NCI-H1930 (cell line): ENCODE measurements at places on chromosomes 2 and 18.

DNA sequence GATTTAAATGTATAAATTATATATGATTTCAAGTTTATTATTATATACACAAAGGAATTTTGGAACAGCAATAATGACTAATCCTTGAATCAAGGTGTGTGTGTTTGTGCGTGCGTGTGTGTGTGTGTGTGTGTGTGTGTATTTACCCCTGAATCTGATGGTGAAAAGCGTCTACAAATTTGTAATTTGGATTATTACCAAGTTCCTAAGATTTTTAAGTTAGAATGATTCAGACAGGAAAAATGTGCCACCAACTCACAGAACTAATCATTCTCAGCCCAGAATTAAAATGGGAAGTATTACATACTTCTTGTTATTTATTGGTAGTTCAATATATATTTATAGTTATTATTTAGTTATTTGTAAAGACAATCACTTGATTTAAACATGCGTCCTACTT is 12.3 kb downstream of the CALCRL start:
- no peak for DNase-seq

DNA sequence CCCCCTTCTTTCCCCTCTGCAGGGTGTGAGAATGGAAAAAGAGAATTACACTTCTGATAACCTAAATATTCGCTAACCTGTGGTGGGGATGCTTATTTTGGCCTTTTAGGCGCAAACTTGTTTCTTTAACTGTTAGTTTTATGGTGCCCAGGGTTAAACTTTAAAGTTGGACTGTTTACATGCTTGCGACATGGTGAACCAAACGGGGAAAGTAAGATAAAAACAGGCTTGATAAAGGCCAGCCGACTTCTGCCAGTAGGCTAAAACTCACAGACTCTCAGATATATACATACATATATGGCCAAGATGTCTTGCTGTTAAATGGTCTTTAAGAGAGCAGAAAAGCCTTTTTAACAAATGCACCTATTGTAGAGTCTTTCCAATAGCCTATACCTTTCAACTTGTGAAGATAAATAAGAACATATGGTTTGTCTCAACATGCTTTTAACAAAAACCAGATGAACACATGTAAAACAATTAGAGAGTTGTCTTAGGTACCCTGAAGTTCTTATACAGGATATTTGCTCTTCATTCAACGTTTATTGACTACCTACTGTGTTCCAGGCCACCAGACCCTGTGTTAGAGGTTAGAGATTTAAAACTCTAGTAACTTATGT is 29.0 kb downstream of the PRKCE start:
- no peak for DNase-seq

- DNase-seq: no peak
Measured at GRCh38 chr2:215138479-215138878, at the start of gene ABCA12. Gene ABCA12, minus strand, starts transcription at chr2:215138626. Its CDS starts 418 bp downstream, at chr2:215138208.

GRCh38 chr18:8816816-8817215 is 111.5 kb downstream of the MTCL1 start:
- no peak for DNase-seq

- no peak for DNase-seq
Measured at GRCh38 chr2:150357770-150358467, 129.5 kb downstream of the RND3 start.

GRCh38 chr2:20179755-20180594 is 45.0 kb downstream of the SDC1 start:
- no peak for DNase-seq

DNA sequence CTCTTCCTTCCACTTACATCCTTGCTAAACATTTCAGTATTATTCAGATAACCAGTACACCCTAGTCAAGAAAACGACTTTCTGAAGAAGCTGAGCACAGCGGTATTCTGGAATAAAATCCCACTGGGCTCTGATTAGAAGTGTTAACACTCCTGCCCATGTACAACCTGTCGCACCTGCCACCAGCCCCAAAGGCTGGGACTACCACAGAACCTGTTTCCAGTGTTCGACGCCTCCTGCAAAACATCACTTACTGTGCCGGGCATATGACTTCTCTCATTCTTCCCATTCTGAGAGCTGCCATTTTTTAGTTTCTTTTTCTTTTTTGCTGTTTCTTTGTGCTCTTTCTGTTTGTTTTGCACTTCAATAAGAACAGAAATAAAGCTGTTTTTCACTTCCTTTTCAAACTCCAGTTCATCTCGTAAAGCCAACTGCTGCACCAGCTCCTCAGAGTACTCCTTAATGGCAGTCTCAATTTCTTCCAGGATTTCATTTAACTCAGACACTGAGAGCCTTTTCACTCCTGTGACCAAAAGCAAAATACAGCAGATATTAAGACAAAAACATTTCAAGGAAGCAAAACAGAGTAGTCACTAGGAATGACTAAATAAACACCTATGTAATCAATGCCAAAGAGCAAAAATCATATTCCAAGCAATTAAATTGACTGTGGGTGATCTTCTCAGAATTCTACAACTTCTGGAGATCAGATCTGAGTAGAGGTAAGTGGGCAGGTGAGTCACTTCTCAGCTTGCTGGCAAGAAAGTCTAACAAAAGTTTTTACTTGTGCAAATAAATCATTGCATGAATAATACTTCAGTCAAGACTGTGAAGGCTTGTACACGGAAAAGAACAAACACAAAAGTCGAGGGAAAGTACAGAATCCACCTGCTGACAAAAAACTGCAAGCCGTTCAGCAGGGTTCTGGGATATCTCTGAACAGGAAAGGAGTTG is 19.3 kb downstream of the FEZ2 start:
- no peak for DNase-seq

DNA sequence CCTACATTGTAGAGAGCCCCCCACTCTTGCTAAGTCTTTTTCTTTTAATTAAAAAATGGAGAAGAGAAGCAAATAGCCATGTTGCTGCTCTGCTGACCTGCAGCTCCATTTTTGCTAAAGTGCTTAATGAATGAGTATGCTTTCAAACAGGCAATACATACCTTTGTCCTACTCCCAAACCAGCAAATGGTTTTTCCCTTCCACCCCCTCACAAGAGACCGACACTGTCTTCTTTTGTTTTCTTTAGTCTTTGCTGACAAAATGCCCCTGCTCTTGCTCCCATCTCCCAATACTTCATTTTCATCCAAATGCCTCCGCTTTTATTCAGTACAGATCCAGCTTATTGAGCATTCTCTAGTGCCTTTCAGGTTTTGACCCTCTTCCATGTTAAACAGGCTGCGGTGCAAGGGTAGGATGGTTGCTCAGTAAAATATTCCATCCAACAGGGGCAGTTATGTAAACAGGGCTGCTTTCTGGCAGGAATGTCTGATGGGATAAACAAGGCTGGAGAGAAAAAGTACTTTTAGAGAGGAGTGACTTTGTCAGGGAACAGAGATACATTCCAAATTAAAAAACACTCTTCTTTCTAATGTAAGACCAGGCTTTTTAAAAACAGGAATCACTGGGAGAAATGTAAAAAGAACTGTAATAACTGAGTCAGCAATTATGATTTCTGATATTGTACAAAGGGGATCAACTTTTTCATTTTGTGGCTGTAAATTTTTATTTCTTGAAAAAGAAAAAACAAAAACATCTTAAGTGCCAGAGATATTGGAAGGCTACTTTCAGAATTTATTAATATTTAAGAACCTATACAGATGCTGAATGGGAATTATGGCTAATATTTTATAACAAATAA is 136.8 kb downstream of the MEP1B start:
- no peak for DNase-seq

DNA sequence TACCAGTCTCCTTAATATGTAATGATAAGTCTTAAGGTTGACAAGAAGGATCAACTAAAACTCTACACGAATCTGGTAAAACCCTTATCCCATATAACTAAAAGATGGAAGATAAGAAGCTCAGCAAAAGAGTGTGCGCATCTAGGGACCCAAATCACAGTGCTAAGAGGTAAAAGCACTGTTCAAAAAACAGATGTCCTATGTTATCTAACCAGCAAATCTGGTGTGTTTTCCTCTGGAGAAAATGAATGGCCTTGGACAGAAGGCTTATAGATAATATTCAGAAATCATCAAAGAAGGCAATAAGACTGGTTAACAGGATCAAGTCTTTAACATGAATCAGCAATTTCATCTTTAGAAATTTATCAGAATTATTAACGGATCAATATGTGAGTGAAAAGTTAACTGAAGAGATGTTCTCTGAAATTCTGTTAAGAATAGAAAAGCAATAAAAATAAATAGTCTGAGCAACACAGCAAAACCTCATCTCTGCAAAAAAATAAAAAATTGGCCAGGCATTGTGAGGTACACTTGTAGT is 47.1 kb downstream of the RPRD1A start:
- no peak for DNase-seq

- DNase-seq: peak; percentile 66
Measured at GRCh38 chr2:168180914-168181313, 66.5 kb downstream of the STK39 start.

GRCh38 chr2:651951-652373 is 25.2 kb downstream of the TMEM18 start:
- no peak for DNase-seq

DNA sequence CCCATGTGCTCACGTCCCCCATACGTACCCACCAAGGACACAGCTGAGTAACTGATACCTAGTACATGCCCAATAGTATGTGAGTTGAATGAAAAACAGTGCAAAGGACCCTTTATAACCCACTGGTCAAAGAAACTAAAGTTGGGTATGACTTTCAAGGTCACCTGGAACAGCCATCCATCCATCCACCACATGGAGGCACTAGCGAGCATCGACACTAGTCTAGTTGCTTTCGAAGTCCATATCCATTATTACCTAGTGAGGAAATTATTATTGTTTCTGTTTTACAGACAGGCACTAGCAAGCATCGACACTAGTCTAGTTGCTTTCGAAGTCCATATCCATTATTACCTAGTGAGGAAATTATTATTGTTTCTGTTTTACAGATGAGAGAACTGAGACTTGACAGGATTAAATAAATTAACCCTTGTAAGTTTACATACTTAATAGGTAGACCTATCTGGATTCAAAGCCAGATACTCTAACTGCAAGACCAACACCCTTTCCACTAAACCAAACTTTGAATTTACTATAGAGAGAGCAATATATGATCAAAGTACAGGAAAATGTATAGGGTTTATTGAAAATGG is 233.7 kb downstream of the METTL4 start:
- no peak for DNase-seq
